ENCODE measurements at places on chromosomes 12 and 14.

DNA sequence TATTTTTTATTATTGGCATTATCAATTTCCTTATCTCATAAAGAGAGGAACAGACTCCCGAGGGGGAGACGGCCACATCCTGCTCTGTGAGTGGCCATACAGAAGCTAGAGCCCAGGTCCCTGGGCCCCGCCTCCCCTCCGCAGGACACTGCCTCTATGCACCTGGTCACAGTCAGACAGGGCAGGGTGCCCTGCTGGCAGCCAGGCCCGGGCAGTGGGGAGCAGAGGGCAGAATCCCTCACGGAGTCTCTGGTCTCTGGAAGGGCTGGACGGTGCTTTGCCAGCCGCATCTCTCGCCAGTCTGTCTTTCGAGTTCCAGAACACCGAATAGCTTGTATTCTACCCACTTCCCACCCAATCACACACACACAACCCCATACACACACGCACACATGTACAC is 16.4 kb upstream of the CACNA2D4 start:
- no peak for DNase-seq

DNA sequence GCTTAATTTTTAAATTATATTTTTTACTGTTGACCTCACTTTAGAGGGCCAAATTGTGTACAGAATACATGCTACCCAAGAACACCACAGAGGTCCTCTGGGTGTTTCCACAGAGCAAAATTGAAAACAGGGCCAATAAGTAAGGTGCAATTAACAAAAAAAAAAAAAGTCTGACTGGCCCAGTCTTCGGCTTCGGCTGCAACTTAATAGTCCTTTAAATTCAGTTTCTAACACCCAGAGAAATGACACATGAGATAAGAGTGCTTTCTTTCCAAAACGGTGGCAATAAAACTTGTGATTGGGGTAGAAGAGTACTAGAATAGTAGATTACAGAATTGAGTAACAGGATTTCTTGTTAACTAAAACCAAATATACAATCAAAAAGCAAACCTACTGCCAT is 81.3 kb downstream of the MED13L start:
- DNase-seq: no peak

GRCh38 chr12:4954621-4955354 is 45.1 kb downstream of the KCNA1 start:
- DNase-seq: no peak

DNA sequence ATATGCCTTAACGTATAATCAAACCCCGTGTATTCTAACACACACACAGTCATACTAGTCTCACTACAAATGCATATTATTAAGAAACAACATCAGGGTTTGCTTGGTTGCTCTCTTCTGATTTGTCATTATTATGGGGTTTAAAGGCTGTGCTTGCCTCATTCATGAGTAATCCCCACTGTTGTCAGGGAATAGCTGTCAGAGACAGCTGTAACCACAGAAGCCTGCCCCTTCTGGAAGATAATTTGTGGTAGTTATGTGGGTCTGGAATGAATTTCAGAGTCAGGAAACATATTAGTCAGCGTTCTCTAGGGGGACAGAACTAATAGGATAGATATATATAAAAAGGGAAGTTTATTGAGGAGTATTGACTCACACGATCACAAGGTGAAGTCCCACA is 456.9 kb upstream of the TMEM132C start:
- DNase-seq: no peak

- DNase-seq: no peak
Measured at GRCh38 chr12:112005419-112006395, 7.3 kb downstream of the TMEM116 start.

GRCh38 chr14:62053188-62053587 is 291.0 kb downstream of the SNAPC1 start:
- DNase-seq: no peak

DNA sequence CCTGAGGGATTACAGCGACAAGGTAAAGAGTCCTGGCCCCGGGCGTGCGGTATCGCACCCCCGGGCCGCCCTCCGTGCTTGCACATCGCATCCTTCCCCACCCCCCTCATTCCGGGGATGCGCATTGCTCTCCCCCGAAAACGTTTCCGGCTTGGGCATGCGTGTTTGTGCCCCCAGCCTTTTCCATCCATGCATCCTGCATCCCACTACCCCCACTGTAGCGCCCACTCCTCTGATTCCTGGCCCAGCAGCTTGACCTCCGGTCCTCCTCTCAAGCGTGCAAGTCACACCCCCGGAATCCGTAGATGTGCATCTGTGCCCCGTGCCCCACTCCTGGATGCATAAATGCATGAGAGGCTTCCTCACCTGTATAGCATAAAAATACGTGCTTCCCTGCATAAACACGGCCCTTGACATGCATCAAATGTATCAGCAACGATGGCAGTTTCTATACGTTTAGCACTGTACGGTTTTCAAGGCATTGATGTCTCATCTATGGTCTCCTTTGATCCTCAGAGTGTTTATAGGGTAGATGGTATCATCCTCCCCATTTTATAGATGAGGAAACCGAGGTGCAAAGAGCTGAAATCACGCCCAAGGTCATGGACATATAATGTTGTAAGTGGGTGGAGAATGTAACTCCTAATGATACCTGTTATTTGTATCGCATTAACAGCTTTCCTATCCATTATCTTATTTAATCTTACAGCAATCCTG is 484 bp downstream of the RIC8B start:
- no peak for DNase-seq

DNA sequence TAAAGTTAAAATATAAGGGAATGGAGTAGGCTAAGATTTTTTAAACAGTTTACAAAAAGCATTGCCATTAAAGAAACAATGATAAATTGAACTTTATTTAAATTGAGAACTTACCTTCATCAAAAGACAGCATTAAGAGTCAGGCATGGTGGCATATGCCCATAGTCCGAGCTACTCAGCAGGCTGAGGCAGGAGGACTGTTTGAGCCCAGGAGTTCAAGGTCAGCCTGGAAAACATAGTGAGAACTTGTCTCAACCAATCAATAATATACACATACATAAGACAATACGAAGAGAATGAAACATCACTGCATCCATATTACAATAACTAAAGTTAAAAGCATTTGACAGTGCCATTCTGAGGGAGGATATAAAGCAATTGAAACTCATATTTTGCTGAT is 97.6 kb downstream of the FOXA1 start:
- DNase-seq: no peak

DNA sequence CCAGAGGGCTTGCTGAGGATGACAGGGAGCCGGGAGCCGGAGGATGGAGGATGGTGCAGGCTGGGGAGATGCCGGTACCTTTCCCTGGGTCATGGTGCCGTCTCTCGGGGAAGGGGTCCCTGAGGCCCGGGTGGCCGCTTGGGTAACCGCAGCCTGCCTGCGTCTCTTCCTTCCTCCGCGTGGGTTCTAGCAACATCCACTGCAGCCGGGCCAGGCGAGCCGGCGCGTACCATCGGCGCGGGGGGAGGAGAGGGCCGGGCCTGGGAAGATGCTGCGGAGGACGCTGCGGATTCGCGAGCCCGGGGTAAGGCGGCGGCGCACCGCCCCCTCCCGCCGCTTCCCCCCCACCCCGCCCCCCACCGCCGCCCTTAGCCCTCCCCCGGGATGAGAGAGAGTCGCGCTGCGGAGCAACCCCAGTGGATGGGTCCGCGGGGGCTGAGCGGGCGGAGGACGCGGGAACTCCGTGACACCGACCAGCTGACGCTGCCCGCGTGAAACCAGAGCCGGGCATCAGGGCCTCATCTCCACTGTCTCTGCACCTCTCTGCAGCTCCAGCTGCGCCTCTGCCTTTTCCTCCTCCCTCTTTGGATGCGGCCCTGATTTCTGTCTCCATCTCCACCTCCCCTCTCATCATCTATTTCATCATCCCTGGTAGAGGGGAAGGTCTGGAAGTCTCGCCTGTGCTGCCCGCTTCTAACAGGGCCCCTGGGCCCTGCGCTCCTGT is at the start of gene FAIM2:
FAIM2 (minus strand) TSS at position 201 of the 724 bp plus-strand sequence; CDS start at position 93, 108 bp downstream.
- DNase-seq: peak; percentile 46

- DNase-seq: no peak
Measured at GRCh38 chr14:31084385-31084784, 58.2 kb upstream of the STRN3 start.

DNA sequence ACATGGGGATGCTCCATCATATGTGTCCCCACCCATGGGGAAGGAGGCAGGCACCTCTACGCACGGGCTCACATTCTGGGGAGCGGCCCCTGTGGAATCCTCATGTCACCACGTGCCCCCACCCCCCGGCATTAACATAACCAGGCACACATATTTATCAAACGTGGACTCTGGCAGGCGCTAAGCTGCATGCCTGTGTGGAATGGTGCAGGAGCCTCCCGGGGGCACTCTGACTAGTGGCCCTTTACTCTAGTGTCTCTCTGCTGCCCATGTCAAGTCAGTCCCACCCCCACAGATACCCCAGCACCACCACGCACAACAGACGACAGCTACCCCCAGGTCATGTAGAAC is 66.1 kb downstream of the CCDC88C start:
- DNase-seq: no peak

- peak; percentile 62 for DNase-seq
Measured at GRCh38 chr12:27015730-27016076, 1.5 kb upstream of the TM7SF3 start.

DNA sequence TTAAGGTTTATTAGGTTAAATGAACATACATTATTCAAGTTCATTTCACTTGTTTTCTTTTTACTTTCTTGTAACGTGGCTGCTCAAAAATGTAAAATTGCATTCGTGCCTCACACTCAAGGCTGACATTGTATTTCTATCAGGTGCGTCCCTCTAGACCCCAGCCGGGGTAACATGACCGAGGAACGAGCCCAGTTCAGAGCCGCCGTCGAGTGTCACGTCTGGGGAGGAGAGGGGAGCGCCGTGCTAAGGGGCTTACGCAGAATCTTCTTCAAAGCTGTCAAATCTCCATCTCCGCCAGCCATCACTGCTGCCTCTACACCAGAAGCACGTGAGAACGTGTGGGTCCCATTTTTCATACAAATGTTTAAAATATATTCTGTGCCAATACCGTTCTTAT is 170.6 kb downstream of the RIMBP2 start:
- no peak for DNase-seq

DNA sequence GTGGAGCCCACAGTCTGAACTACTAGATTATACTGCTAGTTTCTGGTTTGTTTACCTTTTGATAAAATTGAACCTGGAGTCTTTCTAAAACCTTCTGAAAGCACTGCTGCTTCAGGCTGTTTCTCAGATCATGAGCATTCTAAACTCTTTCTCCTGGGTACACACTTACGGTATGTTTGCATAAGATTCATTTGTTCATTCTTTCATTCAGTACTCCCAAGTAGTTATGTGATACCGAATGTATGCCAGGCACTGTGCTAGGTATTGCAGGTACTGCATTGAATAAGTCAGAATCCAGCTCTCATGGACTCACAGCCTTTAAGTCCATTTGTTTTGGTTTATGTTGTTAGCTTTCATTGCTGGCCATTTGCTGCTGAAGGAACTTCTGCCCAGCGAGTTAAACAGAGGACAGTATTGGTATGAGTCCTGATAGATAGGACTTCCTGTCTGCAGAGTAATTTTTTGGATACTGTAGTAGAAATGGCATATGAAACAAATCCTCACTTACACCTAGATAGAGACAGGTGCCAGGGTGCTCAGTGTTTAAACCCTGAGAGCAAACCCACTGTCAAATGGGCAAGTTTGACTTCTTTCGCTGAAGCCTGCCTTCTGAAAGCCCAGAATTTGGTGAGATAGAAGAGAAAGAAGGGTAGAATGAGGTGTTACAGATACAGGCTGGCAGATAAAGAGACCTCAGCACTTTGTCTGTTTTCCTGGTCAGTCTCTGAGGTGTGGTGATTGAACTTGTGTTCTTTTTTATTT is 2.1 kb downstream of the SUSD6 start:
- DNase-seq: no peak

DNA sequence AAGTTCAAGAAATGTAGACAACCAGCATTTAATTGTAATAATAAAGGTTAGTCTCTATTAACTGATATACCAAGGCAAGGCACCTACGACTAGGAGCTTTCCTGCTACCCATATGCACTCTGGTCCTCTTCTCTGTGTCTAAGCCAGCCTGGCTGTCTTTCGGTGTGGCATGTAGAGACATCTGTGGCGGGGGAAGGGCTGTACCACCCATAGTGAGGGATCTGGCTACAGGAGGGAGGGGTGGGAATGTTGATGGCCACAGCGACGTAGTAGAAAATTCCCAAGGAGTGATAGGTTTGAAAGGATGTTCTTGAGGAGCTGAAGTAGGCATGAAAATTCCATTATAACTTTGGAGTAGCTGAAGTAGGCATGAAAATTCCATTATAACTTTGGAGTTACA is 344.2 kb downstream of the ATP23 start:
- no peak for DNase-seq

- DNase-seq: no peak
Measured at GRCh38 chr14:63282997-63283883, 35.5 kb downstream of the GPHB5 start.

DNA sequence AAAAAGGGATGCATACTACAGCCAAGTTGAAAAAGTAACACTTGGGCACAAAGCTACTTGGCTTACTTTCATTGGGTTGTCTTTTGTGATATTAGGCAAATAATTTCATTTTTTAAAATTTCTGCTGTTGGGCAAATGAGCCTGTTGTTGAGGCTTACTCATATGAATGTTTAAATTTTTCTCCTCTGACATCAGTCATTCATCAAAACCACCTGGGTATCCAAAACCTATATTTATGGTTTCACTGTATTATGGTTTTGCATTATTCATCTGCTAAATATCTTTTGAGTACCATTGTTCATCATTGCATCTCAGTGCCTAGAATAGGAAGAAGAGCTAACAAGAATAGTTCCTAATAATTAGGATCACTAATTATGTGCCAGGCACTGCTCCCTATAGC is 28.1 kb downstream of the DYRK2 start:
- DNase-seq: no peak

DNA sequence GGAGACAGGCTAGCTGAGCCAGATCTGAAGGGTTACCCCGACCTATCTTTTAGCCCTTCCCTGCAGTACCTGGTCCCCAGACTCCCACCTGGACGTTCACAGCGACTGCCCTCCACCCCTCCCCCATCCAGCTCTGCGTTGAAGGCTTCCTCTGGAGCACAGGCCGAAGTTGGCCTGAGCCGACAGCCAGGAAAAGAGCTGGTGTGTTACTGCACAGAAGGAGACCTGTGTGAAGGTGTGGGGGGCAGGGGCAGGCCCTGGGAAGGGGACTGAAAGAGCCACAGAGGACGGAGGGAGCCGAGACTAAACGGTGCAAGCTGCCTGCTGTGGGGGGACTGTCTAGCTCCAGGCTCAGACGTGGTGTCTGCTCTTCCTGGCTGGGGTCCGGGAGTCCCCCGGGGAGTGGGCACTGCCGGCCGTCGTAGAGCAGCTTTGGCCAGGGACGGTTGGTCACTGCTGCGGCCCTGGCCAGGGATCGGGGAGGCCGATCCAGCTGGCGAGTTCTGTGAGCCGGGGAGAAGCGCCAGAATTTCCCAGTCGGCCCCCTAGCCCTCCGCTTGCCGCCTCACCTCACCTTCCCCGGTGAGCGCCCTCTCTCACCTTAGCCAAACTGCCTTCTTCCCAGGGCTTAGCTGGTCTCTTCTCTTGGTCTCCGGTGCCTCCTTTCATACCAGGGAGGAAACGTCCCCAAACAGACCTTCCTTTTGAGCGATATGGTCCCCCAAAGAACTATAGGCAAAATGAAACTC is 899 bp upstream of the COL2A1 start:
- DNase-seq: no peak

Data from CD4-positive, alpha-beta T cell treated with Interleukin-21 for 1 hour (primary cell).